Fibroblast of skin of left quadriceps (primary cell): ENCODE measurements at places on chromosomes 12 and 14.

DNA sequence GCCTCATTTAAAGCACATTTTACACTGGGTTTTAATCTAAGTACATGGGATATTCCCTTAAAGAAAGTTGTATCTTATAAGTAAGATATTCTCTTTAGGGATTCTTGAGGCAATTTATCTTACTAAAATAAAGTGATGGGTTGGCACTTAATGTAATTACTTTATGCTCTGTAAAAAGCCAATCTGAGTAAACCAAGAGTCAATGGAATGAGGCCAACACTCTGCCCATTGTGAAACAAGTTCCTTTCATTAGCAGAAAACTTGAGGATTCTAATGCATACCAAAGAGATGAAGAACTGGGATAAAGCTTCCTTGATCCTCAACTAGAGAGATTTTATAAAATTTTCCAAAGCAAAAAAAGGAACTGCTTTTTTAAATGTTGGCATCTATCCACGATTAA is 121.2 kb downstream of the METTL25 start:
- DNase-seq = peak; percentile 21

- DNase-seq = no peak
Measured at GRCh38 chr14:42980419-42980818, 1373.7 kb downstream of the LRFN5 start.

DNA sequence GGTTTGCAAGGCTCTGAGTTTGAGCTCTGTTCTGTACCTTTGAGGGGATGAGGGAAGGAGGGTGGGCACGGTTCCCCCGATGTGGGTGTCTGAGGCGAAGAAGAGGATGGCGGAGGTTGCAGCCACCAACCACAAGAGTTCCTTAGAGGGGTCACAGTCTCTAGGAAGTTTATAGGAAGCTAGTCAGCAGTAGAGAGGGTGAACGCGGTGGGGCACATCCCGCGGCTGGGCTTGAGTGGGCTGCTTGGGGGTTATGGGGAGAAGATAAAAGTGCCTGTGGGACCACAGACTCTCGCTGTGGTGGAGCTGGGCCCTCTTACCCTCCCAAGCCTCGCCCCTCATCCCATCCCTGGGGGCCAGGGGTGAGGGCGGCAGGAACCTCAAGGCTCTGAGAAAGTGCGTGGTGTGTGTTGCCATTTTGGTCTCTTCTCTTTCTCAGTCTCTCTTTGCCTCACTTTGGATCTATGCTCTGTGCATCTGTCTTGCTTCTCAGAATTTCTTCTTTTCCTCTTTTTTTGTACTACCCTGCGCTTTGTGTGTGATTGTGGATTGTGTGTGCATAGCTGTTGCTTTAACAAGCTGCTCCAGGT is 2.7 kb downstream of the CD4 start:
- no peak for DNase-seq

GRCh38 chr14:38124506-38124905 is 83.2 kb upstream of the SSTR1 start:
- DNase-seq = no peak

DNA sequence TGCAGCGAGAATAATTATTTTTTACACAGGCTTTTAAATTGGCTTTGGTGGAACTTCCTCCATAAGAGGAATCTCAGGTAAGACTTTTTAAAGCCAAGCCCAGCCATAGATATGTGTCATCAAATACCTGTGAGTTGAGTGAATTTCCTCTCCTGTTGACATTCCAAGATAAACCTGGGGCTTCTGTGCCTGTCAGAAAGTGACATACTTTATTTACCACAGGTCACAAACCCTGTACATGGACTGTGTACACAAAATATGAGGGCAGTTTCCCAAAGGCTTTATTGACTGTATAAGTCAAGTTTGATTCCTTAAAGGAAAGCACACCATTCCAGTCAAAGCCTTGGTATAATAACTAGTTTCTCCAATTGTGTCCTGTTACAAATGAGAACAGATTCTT is 25.9 kb upstream of the SRSF5 start:
- no peak for DNase-seq

DNA sequence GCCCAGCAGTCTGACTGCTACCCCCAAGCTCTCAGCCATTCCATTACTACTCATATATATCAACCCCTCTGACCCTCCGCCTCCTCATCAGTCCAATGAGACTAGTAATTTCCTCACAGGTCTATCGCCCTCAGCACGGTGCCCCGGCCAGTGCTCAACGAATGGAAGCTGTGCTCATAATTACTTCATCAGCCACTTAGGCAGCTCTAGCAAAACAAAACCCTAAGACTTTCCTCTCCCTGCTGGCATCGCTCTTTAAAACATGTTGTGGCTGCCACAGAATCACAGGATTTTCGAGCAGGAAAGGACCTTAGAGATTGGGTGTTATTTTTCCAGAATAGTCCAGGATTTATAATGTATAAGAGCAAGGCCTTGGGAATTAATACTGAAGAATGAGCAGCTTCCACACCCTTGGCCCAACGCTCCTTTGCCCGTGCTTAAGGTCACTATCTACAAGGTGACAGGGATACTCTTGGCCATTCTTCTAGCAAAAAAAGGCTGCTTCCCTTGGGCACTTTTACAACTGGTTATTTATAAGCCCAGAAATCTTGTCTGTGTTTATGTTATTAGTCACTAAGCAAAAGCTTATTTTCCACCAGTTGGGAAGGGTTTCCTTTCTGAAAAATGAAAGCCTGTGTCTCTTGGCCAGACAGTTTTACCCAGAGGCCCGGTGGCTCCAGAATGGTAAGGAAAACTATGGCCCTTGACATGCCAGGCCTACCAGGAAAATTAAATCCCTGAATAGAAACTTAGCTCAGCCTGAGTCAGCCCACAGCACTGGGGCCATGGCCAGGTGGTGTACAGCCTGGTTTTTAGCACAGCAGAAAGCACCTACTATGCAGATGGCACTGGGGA is 47.9 kb downstream of the NUAK1 start:
- DNase-seq = no peak

- no peak for DNase-seq
Measured at GRCh38 chr12:110243227-110243626, 37.8 kb upstream of the ATP2A2 start.

- DNase-seq = no peak
Measured at GRCh38 chr14:106174206-106174605, 647.8 kb downstream of the TMEM121 start.

DNA sequence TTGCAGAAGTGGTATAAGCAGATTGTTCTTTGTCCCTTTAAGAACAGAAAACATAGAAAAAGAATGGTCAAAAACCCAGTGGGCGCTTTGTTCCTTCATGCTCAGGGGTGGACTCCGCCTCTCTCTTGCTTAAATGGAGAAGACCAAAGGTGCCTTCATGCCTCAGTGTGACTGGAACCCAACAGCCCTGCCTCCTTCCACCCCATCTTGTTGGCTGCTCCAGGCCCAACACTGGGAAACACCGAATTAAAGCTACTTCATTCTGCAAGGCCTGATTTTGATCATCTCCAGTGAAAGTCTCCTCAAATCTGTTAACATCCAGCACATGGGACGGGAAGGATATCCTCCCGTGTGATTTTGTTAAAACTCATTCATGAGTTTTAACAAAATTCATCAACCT is 103.7 kb downstream of the BCL11B start:
- DNase-seq = no peak

GRCh38 chr14:56273155-56273554 is 154.9 kb downstream of the PELI2 start:
- DNase-seq = peak; percentile 34
